Hypothalamus (tissue), 51 donors: ENCODE measurements at places on chromosomes 11 and 22.

GRCh38 chr11:126491092-126491491 is 135.6 kb downstream of the ST3GAL4 start:
- no peak for DNase-seq

GRCh38 chr22:39395936-39396796 is 3.4 kb upstream of the TAB1 start:
- no peak for DNase-seq

- DNase-seq = no peak
These were observed 68.2 kb downstream of the CASP12 start for GRCh38 chr11:104830080-104830479.

DNA sequence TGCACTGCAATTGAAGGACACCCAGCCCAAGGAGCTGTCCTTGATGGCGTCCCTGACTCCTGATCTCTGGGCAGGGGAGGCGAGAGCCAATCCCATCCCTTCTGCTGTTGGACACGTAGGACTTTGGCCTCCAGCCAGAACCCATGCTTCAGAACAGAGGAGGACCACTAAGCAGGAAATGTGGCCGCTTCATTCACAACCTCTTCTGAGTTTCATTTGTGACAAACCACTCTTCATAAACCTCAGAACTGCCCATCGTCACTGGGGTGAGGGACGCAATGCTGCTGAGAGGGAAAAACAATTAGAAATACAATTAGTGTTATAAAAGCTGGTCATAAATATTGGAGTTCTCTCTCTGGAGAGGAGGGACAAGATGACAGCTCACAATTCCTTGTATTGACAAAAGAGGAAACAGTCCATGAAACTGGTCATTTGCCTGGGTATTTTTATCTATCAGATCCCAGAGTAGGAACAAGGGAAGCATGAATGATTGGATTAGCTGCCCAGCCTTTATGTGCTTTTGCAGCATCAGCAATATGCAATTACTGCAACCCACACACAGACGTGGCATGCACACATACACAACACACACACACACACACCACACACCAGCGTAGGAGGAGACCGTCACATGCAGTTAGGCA is 216.5 kb upstream of the CADM1 start:
- peak; percentile 24 for DNase-seq

GRCh38 chr22:48242461-48242864 is 1480.0 kb downstream of the TBC1D22A start:
- no peak for DNase-seq

GRCh38 chr22:38291201-38291777 is 18.5 kb upstream of the TMEM184B start:
- DNase-seq = no peak

- DNase-seq = no peak
These were observed 240.8 kb downstream of the NELL1 start for GRCh38 chr11:20909995-20910726.

DNA sequence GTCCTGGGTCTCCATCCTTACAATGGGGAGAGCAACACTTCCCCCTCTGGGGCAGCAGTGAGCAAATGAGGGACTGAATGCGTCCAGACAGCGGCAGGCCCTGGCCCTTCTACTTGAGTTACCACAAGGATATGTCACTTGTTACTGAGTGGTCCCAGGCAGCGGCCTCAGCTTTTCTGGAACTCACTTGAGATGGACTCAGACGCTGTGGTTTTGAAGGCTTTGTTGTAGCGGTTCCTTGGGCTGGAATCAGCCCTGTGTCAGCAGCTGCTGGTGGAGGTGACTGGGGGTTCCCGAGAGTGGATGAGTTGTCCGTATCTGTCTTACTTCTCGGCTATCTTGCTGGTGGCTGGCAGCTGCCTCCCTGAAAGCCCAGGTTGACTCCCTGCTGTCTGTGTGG is 77.0 kb downstream of the MICAL2 start:
- no peak for DNase-seq

- DNase-seq = no peak
These were observed 61.9 kb upstream of the SORL1-AS1 start for GRCh38 chr11:121514432-121515334.

DNA sequence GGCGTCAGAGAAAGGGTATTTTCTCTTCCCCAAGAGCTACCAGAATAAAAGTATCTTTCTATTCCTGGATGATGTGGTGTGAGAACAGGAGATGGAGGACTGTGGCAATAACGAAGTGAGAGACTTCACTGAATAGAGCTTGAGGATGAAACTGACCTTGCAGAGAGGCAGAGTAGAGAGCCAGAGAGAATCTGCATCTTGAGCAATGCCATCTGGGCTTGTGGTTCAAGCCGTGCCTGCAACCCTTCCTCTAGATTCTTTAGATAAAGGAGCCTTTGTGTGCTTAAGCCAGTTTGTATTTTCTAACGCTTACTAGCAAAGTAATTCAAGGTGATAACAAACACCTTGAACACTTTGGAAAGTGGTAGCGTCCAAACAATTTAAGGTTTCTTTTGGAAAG is 2.2 kb downstream of the ME3 start:
- DNase-seq = no peak

DNA sequence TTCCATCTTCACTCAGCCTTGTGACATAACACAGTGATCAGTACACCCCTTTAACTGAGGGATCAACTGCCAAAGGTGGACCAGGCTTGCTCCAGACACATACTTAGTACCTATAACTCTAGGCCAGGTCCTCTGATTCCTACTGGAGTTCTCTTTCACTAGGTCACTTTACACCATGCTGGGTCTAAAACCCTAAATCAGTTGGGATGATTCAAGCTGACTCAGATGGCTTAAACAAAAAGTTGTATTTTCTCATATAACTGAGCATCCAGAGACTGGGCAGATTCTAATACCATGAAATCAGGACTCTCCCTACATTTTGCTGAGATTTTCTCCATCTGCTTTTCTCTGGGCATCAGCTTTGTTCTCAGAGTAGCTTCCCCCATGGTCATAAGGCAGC is 26.0 kb upstream of the FLI1 start:
- no peak for DNase-seq
